ENCODE measurements at places on chromosomes 7 and 10. TPM values are rescaled to one million over a fixed set of nuclear protein-coding genes. Genes with fewer than 3 reads are reported as not detected.

DNA sequence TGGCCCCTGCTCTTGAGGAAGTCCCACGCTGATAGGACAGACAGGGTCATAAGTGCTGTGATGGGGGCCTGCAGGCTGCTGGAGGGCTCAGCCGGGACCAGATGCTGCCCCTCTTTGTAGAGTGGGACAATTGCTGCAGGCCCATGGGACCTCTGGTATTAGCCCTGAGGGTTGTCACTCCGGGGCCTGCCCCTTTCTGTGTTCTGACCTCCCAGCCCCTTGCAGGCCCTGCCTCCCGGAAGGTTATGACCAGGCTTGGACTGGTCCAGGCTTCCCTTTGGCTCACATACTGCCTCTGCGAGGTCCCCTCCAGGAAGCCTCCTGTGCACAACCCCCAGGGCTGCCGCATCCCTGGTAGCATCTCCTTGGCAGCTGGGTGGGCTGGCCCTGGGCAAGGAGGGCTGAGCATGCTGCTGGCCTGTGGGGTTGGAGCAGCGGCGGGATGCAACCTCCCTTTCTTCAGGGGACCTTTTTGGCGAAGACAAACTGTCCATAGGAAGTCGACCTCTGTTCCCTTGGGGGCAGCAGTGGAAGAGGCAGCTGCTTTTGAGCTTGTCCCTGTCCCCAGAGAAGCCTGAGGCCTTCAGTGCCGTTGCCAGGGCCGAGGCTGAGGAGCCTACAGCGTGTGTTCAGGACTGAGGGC is 8.8 kb downstream of the LIMK1 start:
- H3K27ac ChIP-seq = peak overlapping the region; percentile 37
- H3K4me1 ChIP-seq = peaks cover 16% of the 10 kb centered on the region
- H3K36me3 ChIP-seq = no peaks in the 10 kb centered on the region
- no peak overlapping the region for H3K4me3 ChIP-seq

DNA sequence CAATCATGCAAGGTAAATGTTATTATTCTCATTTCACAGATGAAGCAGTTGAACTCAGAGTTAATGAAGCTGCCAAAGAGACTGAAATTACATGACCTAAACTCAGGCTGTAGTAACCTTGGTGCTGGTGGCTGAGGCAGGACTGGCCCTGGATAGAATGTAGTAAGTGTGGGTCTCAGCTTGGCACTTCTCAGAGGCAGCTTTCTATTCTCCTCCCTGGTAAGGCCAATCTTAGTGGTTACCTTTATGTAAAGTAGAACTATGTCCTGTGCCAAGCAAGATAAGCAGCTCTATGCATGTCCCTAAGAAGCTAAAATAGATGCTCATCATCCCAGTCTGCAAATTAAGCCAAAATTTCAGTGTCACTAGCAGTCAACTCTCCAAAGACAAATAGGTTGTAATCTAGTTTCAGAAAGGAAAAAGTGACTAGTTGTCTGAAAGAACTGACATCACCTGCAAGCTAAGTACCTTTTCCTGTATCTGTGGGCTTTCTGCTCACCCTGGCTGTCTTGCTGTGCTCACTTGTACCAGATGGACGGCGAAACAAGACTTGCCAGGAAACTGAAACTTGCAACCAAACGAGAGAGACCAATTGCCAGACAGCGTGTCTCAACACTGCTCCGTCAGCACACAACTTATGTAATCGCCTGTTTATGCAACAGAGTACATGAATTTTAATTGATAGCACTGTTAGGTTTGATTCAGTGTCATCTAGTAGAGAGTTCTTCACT is 43.7 kb downstream of the CH25H start:
- H3K4me3 ChIP-seq = no peak overlapping the region
- no peaks in the 10 kb centered on the region for H3K36me3 ChIP-seq
- no peaks in the 10 kb centered on the region for H3K27me3 ChIP-seq
- H3K27ac ChIP-seq = no peak overlapping the region

DNA sequence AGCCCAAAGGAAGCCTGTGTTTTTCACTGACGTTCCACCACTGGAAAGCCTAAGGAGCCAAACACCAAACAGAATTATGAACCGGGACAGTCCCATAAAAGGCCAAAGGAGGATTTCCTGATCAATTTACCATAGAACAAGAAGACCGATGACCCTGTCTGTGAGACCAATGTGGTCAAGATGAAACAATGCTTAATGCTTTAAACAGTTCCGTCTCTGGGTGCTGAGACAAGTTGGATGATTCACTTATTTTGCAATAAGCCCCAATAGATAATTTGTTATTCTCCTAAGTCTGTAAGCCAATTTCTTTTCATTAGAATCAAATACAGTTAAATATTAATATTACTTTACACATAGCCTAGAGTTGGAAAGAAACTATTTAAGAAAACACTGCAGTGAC is 134.9 kb downstream of the MICU1 start:
- H3K4me1 ChIP-seq = no peaks in the 10 kb centered on the region
- no peak overlapping the region for H3K4me3 ChIP-seq
- DNase-seq = no peak
- no peaks in the 10 kb centered on the region for H3K27me3 ChIP-seq
- no peak overlapping the region for H3K27ac ChIP-seq
- no peaks in the 10 kb centered on the region for H3K36me3 ChIP-seq

- DNase-seq = no peak
- no peak overlapping the region for H3K4me3 ChIP-seq
- H3K27me3 ChIP-seq = no peaks in the 10 kb centered on the region
These were observed 61.1 kb downstream of the CXCL12 start for GRCh38 chr10:44323838-44324237.

GRCh38 chr10:129853562-129853903 is 110.5 kb downstream of the EBF3 start:
- no peak overlapping the region for H3K4me3 ChIP-seq
- H3K36me3 ChIP-seq = no peaks in the 10 kb centered on the region
- H3K27me3 ChIP-seq = no peaks in the 10 kb centered on the region
- H3K4me1 ChIP-seq = no peaks in the 10 kb centered on the region

RBM28 gene
- polyA plus RNA-seq = 28.7 TPM

DNA sequence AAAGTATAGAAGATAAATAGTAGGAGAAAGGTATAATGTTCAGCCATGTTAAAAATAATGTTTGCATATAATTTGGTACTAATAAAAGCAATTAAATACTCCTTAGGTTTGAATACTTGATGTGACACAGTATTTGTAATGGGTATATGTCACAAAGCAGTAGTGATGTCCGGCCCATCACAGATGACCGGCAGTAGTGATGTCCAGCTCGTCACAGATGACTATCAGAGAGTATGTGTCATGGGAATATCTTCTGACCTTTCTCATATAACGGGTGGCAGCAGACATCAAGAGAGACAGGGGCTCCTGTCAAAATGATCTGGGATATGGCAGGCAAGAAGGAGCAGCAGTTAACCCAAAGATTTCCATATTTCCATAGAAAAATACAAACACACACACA is 477.4 kb upstream of the KLF6 start:
- DNase-seq = no peak
- no peak overlapping the region for H3K27ac ChIP-seq
- H3K36me3 ChIP-seq = no peaks in the 10 kb centered on the region

TEX36 gene
- polyA plus RNA-seq = not detected

GRCh38 chr10:42926843-42927242 is 144.2 kb downstream of the BMS1 start:
- H3K4me1 ChIP-seq = no peaks in the 10 kb centered on the region
- H3K4me3 ChIP-seq = no peak overlapping the region
- H3K27me3 ChIP-seq = no peaks in the 10 kb centered on the region
- H3K27ac ChIP-seq = no peak overlapping the region
- no peaks in the 10 kb centered on the region for H3K36me3 ChIP-seq
- DNase-seq = no peak

DNA sequence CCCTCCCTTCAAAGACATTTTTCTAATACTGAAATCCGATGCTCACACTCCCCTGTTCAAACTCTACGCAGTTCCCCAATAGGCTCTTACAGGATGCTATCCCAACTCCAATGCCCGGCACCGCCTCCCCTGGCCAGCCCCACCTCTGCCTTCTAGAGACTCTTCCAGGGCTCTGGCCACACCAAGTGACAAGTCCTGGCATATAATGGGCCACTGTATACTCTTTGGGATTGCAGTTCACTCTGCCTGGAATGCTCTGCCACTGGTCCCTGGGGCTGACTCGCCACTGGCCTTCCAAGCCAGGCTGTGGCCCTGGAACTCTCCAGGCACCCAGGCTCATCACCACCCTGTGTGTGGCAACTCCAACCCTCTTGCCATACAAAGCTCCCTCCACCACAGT is 3.1 kb upstream of the BRI3 start:
- DNase-seq = no peak
- H3K36me3 ChIP-seq = no peaks in the 10 kb centered on the region
- H3K27me3 ChIP-seq = no peaks in the 10 kb centered on the region
- no peak overlapping the region for H3K4me3 ChIP-seq
- peaks cover 4% of the 10 kb centered on the region for H3K4me1 ChIP-seq
- H3K27ac ChIP-seq = no peak overlapping the region

NRBF2 gene
- polyA plus RNA-seq = 11.7 TPM

SPDYE1 gene
- polyA plus RNA-seq = not detected

PRLHR gene
- 0.06 TPM for polyA plus RNA-seq

Measured in ovary (tissue), 10 donors.